Skin of body (tissue), 3 donors: ENCODE measurements at places on chromosomes 7 and 10. TPM values are rescaled to one million over a fixed set of nuclear protein-coding genes. Genes with fewer than 3 reads are reported as not detected.

The OR13A1 gene
- total RNA-seq: 0.10 TPM

The PLEKHS1 gene
- not detected for total RNA-seq

The HKDC1 gene
- 0.10 TPM for total RNA-seq

The CYP2E1 gene
- total RNA-seq: 0.69 TPM

The CDHR1 gene
- 1.7 TPM for total RNA-seq

The GTF2IRD1 gene
- total RNA-seq: 18.1 TPM

The DGKB gene
- 2.9 TPM for total RNA-seq

The PRR15 gene
- total RNA-seq: 0.20 TPM

The FAM24B gene
- total RNA-seq: 5.7 TPM

The DDC gene
- not detected for total RNA-seq

The CYP2C19 gene
- 0.69 TPM for total RNA-seq

The DNAJB9 gene
- total RNA-seq: 25.9 TPM

The GRID2IP gene
- total RNA-seq: 0.30 TPM

The HMX2 gene
- total RNA-seq: not detected

The AKR1C4 gene
- total RNA-seq: not detected

The TMEM72 gene
- total RNA-seq: 0.10 TPM

The TUBAL3 gene
- 0.20 TPM for total RNA-seq

The NPY4R gene
- 0.10 TPM for total RNA-seq

The UNCX gene
- not detected for total RNA-seq

The GFRA1 gene
- total RNA-seq: 49.8 TPM

The SFTPA1 gene
- not detected for total RNA-seq

The NPC1L1 gene
- total RNA-seq: 0.30 TPM

The CAMK1D gene
- 14.0 TPM for total RNA-seq

The ZNF32 gene
- total RNA-seq: 28.4 TPM

The TMEM213 gene
- not detected for total RNA-seq

The TFAM gene
- 22.2 TPM for total RNA-seq

The OR2A12 gene
- not detected for total RNA-seq

The TCF7L2 gene
- total RNA-seq: 36.8 TPM

The FBXL13 gene
- 2.8 TPM for total RNA-seq

The CYP26A1 gene
- not detected for total RNA-seq

The TMEM178B gene
- 0.49 TPM for total RNA-seq

The SEMA3D gene
- 72.6 TPM for total RNA-seq

The CFAP46 gene
- 0.39 TPM for total RNA-seq

The TOMM7 gene
- 142 TPM for total RNA-seq

The SLC16A9 gene
- total RNA-seq: 6.5 TPM

The FOXI2 gene
- total RNA-seq: 0.20 TPM

The SPDYE2B gene
- not detected for total RNA-seq

The IFIT2 gene
- 8.6 TPM for total RNA-seq
